T1000 (cell line): ENCODE measurements at places on chromosomes 2 and 18.

GRCh38 chr2:60214626-60214875 is 338.9 kb downstream of the BCL11A start:
- no peak for DNase-seq

DNA sequence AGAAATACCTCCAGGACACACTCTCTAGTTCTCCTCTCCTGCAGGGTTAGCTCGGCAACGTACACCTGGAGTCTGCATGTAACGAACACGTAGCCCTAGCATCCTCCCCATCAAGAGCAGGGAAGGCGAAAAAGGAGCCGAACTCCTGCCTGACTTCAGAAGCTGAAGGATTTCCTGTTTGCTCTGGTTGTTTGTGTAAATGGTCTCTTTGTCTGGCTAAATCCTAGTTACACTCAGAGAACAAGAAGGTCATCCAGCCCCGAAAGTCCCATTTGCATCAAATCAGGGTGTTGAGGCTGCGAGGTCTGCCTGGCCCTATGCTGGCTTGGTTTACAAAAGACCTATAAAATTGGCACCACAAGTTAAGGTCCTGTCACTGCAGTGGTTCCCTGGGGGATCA is 66.4 kb upstream of the POMC start:
- no peak for DNase-seq

- DNase-seq: no peak
These were observed 52.3 kb upstream of the SNTG2 start for GRCh38 chr2:898319-898718.

- no peak for DNase-seq
These were observed 36.0 kb downstream of the RBMS1 start for GRCh38 chr2:160457588-160457987.

GRCh38 chr18:9281780-9282179 is 52.8 kb upstream of the TWSG1 start:
- no peak for DNase-seq

- DNase-seq: no peak
These were observed 13.0 kb downstream of the PTMA start for GRCh38 chr2:231720987-231721966.

DNA sequence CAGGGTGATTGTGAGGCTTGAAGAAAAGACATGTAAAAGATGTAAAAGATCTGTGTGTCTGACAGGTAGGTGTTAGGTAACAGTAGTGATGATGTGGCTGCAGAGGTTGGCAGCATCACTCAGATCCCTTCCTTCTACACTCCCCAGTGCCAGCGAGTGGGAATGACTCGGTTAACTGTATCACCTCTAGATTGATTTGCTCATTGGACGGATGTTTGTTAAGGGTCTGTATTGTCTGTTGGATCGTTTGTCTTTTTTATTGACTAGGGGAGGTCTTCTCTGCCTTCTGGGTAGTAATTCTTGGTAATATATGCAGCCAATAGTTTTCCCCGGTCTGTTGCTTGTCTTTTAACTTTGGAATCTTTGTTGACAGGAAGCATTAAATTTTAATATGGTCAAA is 44.8 kb upstream of the CNGA3 start:
- no peak for DNase-seq

DNA sequence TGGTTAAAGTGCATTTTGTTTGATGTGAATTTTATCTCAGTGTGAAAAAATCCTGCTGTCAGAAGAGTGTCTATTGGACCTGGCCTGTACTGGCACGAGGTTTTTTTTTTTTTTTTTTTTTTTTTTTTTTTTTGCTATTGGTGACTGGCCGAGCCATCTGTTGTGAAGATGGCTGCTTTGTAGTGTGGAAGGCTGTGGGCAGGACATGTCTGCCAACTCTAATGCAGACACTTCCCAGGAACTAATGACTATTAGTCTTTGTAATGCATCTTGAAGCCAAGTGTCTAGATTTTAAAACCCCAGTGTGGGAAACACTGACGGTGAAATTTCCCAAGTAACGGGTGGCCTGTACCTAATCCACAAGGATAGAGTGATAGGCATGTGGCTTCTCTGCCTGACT is 34.3 kb downstream of the ZAP70 start:
- DNase-seq: no peak

DNA sequence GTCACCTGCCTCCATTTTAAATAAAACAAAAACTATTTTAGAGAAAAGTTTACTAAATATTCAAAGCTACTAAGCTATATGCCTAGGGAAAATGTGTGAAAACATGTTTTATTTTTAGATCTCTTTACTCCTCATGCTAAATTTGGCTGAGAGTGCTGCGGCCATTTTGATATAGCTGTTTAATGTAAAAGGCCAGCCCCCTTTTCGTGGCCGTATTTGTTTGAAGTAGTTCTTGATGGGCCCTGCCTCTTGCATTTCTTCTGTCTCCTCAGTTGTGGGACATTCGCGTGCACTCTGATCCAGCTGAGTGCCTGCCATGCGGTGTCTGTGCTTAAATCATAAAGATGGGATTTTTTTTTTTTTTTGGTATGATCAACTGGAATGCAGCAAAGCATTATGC is 64.0 kb downstream of the ZNF407 start:
- no peak for DNase-seq

GRCh38 chr18:697800-698199 is 14.6 kb downstream of the ENOSF1 start:
- DNase-seq: no peak

- no peak for DNase-seq
These were observed 86.0 kb downstream of the RTN4 start for GRCh38 chr2:54964271-54964670.

DNA sequence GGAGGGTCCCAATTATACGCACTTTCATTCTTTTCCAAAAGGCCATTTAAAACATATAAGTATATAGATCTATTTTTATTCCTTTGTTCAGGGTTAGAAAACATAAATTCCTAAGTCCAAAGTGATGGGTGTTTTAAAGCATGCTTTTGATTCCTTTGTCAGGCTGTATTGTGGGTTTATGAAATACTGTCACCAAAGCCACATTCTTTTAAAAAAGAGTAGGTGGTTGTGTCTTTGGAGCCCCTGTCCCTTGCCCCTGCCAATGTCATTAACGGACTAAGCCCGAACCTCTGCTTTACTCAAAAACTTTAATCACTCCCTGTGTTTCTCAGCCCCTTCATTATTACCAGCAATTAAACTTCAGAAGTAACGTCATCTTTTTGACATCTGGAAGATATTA is 104.9 kb upstream of the APCDD1 start:
- DNase-seq: no peak
